ENCODE measurements at places on chromosomes 16 and 17.

- DNase-seq: no peak
These were observed 423.1 kb upstream of the DYNLRB2 start for GRCh38 chr16:80117556-80118130.

DNA sequence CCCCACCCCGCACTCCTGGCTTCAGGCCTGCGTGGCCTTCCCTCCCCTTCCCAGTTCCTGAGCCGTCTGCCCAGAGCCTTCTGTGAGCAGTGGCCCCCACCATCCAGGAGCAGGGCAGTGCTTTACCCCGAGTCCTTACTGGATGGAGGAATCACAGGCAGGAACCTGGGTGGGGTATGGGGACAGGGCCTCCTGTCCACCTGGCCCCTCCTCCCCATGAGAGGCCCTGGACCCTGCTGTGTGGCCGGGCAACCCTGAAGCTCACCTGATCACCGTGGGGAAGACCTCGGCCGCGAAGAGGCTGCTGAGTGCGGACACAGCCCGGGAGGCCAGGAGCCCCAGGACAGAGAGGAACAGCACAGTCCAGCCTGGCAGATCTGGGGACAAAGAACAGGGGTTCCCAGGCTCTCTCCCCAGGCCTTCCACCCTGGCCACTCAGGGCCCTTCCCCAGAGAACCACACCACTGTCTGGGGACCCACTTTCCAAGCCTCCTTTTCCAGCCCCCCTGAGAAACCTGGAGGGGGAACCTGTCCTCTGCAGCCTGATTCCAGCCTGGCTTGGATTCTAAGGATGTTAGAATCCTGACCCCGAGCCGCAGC lies 3.2 kb downstream of the SLC22A31 start:
- no peak for DNase-seq

- no peak for DNase-seq
These were observed 36.6 kb upstream of the CHMP6 start for GRCh38 chr17:80955078-80955477.

GRCh38 chr16:89658221-89658879 lies 714 bp downstream of the SPATA33 start:
- DNase-seq: no peak
